ENCODE measurements at places on chromosomes 7 and 10.
A peak's percentile ranks its signal among the peaks of the same experiment; 100 is the strongest.

DNA sequence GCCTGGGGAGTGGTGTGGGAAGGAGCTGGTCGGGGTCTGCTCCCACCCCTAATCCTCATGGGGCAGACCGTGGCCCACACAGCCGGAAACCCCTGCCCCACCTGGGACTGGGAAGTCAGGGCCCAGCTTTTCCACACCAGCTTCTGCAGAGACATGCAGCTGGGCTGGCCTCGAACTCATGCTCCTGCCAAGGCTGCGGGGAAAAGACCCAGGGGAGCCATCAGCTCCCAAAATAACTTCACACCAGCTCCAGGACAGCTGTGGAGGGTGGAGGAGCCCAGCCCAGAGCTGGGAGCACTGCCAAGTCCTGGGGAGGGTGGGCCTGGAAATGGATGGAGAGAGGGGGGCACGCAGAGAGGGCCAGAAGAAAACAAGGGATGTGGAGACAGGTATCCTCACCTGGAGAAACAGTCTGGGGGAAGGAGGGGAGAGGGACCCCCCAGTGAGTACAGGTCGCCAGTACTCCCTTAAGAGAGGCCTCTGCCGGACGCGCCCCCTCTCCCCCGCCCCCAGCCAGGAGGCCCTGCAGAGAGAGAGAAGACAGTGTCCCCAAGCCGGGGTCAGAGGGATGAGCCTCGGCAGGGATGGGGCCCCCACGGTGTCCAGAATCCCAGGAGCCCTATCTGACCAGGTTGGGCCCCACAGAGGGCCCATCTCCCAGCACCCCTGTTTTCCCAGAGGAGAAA lies 11.5 kb upstream of the GRIFIN start:
- no peak for DNase-seq

DNA sequence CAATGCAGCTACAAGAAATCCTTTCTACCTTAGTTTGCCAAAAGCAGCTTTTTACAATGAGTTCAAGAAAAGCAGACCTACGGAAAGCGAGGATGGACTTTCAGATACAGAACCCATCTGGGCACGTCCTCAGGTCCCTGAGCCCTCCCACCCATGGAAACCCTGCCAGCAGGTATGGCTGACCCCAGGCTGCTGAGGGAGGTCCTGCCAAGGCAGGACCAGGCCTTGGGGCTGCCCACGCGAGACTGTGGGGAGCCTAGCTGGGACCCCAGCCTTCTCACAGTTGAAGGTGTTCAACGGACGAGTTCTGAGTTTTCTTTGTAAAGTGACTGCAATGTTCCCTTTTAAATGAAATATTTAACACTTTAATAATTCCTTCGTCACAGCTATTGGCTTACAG lies 245.0 kb downstream of the MGMT start:
- no peak for DNase-seq

- no peak for DNase-seq
Measured at GRCh38 chr10:15813415-15813814, 46.9 kb downstream of the MINDY3 start.

DNA sequence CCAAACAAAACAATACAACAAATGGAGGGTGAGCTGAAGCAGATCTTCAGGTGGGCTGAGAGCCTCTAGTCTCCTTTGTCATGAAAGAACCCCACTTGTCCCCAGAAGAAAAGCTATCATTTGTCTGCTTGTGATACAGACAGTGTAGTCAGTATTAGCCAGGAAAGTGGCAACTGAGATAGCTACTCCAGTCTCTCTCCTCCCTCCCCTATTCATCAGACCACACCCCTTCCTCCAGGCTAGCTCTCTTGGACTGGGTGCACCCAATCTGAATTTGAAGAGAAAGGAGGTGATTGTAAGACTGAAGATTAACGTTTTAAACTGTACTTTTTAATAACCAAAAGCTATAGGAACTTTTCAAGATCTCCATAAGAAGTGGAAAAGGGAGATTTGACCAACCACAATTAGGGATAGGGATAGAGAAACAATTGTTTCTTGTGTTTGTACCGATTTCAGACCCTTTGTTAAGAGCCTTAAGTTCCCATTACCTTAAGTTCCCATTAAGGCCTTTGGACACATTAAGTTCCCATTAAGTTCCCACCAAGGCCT lies 14.1 kb downstream of the BMPR1A start:
- no peak for DNase-seq

- no peak for DNase-seq
Measured at GRCh38 chr10:132464256-132465192, 67.5 kb downstream of the PWWP2B start.

GRCh38 chr10:35995485-35995884 lies 353.4 kb upstream of the FZD8 start:
- DNase-seq = no peak

- no peak for DNase-seq
Measured at GRCh38 chr10:17208476-17208875, 7.0 kb upstream of the TRDMT1 start.

- no peak for DNase-seq
Measured at GRCh38 chr10:88219753-88220152, 356.3 kb downstream of the PTEN start.

GRCh38 chr10:116760919-116761318 lies 18.6 kb upstream of the HSPA12A start:
- DNase-seq = no peak

DNA sequence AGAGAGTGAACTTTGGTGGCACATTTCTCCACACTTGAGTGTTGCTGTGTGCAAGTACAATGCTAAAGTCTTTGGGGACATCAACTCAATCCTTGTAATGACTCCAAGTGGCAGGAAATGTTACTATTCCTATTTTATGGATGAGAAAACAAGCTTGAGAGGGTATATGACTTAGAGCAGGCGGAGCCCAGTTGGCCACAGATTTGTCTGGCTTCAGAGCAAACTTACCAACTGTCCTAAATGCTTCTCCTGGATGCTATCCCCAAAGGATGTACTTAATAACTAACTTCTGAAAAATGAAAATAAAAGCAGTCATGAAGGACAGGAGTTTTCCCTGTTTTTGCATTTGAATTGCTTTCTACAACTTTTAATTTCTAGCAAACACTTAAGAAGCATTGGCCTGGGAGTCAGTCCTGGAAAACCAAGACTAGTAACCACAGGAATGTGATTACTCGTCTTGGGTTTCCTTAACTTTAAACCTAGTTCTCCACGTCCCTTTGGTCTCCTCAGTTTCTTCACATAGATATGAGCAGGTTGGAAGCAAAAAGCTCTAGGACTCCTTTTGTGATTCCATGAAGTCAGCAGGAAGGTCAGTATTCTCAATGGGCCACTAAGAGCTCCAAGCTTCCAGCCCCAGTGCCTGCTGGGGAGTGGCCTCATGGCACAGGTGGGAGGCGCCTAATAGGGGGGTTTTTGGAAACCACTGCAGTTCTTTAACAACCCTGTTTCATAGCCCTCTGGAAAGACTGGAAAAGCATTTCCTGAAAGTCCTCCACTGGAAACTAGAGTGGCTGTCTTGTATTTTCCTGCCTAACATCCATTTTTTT lies 140.8 kb downstream of the GLCCI1 start:
- no peak for DNase-seq

DNA sequence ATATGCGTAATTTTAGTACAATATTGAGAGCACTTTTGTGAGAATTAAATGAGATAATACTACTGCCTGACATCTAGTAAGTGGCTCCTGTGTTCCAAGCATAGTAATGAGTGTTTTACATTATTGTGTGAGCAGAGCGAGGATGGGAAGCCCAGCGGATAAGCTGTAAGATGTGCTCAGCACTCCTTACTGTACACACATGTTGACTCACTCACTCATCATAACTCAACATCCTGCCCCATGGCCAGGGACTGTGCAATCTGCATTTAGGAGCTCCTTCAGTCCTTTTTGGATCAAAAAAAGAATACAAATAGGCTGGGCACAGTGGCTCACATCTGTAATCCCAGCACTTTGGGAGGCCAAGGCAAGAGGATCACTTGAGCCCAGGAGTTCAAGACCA lies 72.9 kb upstream of the NEBL start:
- no peak for DNase-seq

DNA sequence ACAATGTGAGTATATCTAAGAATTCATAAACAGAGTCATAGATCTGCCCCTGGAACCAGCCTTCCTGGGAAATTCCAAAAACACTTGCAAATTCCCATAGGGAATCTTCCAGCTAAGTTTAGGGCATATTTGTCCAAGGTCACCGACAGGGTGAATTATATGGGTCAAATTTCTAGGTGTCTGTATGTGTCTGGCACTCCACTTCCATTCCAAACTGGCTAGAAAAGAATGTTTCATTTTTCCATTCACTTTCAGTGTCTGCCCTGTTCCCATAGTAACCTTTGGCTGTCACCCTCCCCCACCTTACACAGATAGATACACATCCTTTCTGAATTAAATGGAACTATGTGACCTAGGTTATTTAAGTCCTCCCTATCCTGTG lies 230.9 kb downstream of the CREB5 start:
- no peak for DNase-seq

- no peak for DNase-seq
Measured at GRCh38 chr10:124723826-124724225, 20.4 kb downstream of the FAM53B start.

GRCh38 chr10:4076983-4077382 lies 292.0 kb upstream of the KLF6 start:
- DNase-seq = no peak

- no peak for DNase-seq
Measured at GRCh38 chr7:66604198-66604597, 24.5 kb upstream of the KCTD7 start.

- no peak for DNase-seq
Measured at GRCh38 chr10:29517352-29517923, 117.3 kb downstream of the SVIL start.

DNA sequence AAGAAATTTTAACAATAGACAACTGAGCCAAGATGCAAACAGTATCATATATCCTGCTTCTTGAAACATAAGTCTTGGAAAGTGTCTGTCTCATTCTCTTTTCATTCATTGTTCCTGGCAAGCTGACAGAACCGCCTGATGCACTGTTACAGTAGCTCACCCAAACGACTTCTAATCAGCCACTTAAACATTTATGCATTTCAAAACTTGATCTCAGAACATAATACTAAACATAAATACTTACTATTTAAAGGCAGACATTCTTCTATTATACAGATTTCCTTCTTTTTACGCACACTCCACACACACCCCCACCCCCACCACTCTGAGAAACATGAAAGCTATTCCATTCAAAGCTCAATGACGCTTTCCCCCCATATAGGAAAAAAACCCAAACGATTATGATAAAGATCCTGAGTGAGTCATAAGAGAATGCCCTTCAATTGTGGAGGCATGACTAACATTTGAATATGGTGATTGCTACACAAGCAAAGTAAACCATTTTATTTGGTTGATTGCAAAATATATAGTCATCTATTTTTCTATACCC lies 30.5 kb downstream of the SHTN1 start:
- peak; percentile 90 for DNase-seq

- no peak for DNase-seq
Measured at GRCh38 chr7:44852590-44852989, 4.7 kb upstream of the H2AZ2 start.

GRCh38 chr10:48554656-48555055 lies 50.2 kb downstream of the ARHGAP22 start:
- DNase-seq = no peak

- no peak for DNase-seq
Measured at GRCh38 chr10:31961277-31962074, 32.8 kb upstream of the ARHGAP12 start.

DNA sequence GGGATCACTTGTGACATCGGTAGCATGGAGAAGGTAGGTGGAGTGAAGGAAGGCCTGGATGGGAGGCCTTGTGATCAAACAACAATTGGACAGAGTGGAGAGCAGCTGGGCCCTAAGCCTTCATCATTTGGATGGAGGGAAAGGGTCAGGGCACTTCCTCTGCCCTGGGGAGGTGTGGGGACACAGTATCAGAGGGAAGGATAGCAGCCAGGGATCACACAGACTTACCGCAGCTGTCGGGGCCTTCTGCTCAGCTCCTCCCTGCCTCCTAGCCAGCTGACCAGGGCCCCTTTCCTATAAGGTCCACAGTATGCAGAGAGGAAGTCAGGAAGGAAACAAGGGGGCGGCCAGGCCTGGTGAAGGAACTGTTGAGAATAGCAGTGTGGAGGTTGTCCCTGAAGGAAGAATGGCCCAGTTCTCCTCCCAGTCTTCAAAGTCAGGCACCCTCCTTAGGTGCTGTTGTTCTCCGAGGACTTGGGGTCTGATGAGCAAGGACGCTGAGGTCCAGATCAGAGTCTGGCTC lies 62.1 kb downstream of the ABCC2 start:
- no peak for DNase-seq

DNA sequence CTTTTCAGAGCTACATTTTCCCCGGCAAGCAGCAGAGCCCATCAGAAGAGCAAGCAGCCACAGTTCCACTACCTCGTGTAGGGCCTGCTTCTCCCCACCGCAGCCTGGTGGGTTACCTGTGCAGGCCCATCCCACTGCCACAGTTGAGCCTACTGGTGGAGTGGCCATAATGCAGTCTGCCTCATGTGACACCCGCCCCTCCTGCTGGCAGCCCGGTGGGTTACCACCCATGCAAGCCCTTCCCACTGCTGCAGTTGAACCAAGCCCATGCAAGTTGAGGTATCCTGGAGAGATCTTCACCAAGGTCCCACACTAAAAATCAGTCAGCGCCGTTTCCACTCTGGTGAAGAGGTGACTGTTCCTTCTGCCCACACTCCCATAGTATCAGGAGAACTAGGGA lies 32.1 kb upstream of the CNNM1 start:
- DNase-seq = no peak

GRCh38 chr10:111128331-111129180 lies 51.7 kb downstream of the ADRA2A start:
- DNase-seq = no peak

- DNase-seq = no peak
Measured at GRCh38 chr10:117249493-117250093, 8.7 kb downstream of the SLC18A2 start.

GRCh38 chr10:63266391-63267316 lies 133.5 kb downstream of the NRBF2 start:
- no peak for DNase-seq

Measured in glomerular endothelial cell (primary cell).